ENCODE measurements at places on chromosomes 3 and 15.

DNA sequence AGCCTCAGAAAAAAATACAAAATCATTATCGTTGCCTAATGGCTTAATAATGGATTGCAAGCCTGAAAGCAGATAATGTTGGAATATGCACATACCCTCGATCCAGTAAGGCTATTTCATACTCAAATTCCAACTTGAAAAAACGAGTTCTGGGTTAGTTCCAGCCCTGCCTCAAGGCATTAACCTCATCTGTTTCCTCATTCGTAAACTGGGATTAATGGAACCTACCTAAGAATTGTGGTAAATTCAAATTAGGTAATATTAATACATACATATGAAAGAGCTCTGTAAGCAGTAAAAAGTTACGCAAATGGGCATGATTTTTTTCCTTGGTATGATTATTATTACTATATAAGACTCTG is 107.5 kb downstream of the SRGAP3 start:
- no peak for DNase-seq

DNA sequence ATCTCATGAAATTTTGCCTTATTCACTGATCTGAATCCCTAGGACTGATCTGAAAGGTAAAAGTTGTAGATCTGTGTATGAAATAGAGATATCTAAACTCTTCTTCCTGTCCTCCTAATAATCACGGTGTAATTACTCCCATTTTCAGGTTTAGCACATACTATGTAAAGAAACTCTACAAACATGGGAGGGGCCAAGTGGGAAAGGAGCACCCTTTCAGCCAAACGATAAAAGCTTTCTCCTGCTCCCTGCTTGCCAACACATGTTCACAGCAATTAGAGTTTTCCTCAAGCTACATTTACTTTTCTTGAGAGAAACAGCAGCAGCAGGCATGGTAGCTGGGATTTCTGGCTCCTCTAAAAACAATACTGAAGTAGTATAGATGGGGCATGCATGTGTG is 71.6 kb downstream of the CHAC1 start:
- no peak for DNase-seq

DNA sequence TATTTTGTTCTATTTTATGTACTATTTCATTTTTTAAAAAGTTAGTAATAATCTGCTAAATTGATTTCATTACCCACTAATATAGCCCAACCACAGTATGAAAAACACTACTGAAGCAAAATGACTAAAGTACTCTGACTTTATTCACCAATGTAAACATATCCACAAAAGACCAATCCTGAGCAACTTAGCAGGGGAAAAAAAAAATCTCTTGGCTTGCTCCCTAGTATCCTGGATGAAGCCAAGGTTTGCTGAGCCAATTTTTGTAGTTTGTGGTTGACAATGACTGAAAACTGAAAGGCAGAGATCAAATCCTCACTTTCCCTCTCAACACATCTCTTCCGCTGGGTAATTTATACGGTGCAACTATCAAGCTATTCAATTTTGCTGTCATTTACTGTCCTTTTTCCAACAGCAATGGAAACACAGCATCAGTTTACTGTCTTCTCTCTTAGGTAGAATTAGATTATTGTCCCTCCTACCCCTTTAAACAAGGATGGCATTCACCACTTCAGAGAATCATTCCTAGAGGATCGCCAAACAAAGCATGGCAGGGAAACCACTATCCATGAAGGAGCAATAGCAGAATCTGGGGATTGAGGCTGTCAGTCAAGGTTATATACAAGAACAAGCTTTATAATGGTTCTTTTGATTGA is 149.7 kb downstream of the THRB start:
- DNase-seq: no peak

- DNase-seq: no peak
Observed at GRCh38 chr3:30516238-30516637, 90.2 kb upstream of the TGFBR2 start.

DNA sequence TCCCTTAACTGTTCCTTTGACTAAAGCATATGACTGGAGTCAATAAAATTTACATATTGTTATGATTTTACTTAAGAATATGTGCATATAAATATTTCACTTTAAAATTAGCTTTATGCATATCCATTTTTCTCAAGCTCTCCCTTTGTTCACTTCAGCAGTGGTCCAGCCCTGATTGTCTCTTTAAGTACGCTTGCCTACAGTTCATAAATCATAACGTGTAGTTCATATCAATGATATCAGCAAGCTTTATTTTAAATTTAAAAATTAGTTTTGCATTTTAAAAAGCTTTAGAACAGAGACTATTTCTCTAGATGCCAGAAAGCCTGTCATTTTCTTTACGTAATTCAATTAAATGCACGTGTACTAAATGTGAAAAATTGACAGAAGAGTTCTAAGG is 721.9 kb downstream of the OTOL1 start:
- DNase-seq: no peak

- no peak for DNase-seq
Observed at GRCh38 chr3:57889807-57890206, 118.4 kb upstream of the FLNB start.

DNA sequence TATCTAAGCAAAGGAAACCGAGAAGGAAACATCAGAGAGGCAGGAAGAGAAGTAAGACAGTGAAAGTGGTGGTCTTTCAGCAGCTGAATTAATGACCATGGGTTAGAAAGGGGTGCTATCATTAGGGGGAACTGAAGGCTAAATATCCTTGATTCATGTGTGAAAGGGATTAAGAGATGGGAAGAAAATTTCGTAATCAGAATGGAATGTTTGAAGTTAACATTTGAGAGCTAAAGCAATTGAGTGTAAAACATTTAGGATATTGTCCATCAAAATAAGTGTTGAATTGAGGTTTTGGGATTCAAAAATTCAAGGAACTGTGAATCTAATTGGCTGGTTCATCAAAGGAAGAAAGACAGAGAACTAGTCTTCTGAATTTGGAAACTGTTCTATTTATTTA is 4.1 kb upstream of the ECT2 start:
- DNase-seq: no peak

DNA sequence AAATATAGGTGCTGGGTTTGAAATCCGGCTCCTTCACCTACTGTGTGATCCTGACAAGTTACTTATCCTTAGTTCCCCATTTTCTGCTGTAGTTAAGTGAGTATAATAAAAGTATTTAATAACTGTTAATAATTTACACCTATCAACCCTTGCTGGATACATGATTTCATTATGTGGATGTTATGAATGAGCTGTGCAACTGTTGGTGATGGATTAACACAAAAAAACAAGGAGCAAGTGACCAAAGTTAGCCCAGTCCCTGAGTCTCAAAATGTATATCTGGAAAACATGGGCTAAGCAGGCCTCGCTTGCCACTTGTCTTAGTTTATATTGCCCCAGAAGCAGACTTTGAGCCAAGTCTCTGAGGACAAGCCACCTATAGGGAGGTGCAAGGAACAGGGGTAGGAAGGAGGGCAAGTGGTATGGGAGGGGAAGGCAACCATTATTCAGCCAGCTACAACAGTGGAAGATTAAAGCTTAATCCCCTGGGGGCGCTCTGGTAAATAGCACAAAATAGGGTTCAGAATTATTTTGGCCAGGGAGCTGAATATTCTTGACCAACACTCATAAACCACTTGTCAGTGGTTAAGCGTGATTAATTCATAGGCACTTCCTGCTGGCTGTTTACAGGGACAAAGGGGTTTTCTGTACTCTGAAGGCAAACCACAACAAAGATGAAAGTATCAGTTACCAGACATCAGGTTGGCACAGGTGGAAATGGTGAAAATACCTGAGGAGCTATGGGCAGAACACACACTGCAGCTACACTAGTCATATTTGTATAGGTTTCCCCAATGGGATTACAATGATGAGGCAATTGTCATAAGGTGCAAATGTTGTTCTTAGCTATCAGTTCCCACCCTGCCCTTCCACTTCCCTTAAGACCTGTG is 76.2 kb downstream of the TRIM42 start:
- no peak for DNase-seq

- DNase-seq: no peak
Observed at GRCh38 chr3:136699271-136699828, 52.8 kb downstream of the STAG1 start.

GRCh38 chr3:126613479-126614188 is 41.3 kb downstream of the TXNRD3 start:
- no peak for DNase-seq

DNA sequence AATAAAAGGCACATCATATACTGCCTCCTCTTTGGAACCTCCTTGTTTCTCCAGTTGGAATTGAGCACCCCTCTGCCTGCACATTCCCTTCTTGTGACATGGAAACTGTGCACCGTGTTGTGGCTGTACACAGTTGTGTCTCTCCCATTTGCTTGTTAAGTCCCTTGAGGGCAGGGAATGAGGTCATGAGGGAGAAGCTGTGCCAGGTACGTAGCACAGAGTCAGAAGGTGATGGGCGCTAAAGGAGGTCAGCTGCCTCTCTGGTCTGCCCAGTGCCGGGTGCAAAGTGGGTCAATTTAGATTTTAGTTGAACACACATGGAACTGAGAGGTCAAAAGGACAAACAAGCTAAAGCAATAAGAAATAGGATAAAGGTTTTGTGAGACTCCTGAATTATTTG is 124.4 kb downstream of the FAM43A start:
- no peak for DNase-seq

- DNase-seq: no peak
Observed at GRCh38 chr3:128260275-128260674, 107.0 kb downstream of the EEFSEC start.

- no peak for DNase-seq
Observed at GRCh38 chr3:81974751-81975150, 213.3 kb upstream of the GBE1 start.

- no peak for DNase-seq
Observed at GRCh38 chr3:133935843-133936769, 40.4 kb upstream of the RAB6B start.

DNA sequence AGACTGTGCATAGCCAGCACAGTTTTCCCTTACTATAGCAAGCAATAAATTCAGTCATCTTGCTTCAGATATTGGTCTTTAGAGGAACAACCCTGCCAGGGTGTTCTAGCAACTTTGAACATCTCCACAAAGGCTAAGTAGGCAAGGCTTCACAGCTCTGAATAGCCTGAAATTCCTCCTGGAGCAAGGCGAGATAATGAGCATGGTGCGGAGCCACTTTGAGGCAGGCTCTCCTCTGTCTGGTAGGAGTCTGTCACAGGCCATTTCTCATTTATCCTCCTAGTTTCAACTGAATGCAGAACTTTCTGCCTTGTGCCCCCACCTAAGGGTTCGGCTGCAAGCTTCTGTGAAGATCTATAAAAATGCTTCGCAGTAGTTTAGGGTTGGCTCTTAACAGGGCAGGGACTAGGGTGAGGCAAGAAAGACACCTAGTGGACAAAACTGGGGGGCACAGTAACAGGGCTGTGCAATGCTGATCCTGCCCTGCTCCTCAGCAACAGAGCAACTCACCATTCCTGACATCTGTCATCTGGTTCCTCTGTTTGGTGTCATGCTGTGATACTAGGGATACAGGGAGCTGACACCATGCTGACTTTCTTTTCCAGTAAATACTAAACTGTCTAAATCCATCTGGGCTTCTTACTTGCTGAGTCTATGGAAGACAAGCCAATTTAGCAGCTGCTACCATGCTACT is 16.6 kb upstream of the EHHADH start:
- no peak for DNase-seq

DNA sequence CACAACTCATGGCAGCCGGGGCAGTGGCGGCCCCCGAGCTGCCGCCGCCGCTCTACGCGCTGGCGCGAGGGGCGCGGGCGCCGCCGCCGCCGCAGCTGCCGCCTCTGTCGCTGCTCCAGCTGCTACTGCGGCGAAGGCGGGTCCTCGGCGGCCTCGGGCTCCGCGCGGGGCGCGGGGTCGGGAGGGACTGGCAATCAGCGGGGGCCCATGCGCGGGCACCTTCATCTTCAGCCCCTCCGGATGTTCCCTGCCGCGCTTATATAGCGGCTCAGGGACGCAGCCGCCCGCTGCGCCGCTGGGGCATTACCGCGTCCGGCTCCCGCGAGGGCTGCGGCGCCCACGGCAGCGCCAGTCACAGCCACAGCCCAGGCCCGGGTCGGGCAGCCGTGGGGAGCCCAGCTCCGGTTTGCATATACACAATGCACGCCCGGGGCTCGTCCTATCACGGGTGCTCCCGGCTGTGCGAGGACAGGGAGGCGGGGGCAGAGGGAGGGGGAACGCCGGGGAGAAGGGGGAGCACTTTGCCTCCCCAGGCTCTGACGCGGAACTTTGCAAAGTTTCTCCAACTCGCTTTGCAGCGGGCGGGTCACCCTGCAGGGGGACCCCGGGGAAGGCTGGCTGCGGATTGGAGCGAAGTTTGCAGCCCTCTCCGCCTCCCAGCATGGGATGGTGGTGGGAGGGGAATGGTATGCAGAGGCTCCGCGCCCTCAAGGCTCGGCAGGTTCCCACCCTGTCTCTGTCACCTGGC is at the start of gene VGLL3:
TSS of gene VGLL3 (minus strand) at position 416 of the 748 bp plus-strand sequence. CDS start at position 10, 406 bp downstream.
- no peak for DNase-seq

GRCh38 chr3:73448761-73449301 is 175.9 kb downstream of the PDZRN3 start:
- DNase-seq: no peak

- DNase-seq: no peak
Observed at GRCh38 chr15:88219623-88220022, 36.9 kb downstream of the NTRK3 start.

- DNase-seq: no peak
Observed at GRCh38 chr3:145628211-145628610, 532.8 kb downstream of the PLOD2 start.

DNA sequence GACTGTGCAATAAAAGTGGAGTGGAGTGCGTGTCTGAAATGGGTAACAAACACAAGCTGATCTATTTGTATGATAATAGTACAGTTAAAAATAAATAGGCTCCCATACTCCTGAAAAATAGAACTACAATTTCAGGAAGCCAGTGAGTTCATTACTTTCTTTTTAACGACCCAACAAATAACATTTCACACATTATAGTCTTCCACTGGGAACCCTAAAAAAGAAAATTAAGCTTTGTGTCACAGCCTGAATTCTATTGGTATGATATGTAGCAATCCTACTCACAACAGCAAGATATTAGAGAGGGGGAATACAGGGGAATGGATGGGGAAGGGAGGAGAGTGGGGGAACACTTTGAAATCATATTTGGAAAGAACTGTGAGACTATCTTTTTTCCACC is 156.9 kb upstream of the CNTN3 start:
- no peak for DNase-seq

- DNase-seq: no peak
Observed at GRCh38 chr3:104892044-104892443, 474.7 kb upstream of the ALCAM start.

DNA sequence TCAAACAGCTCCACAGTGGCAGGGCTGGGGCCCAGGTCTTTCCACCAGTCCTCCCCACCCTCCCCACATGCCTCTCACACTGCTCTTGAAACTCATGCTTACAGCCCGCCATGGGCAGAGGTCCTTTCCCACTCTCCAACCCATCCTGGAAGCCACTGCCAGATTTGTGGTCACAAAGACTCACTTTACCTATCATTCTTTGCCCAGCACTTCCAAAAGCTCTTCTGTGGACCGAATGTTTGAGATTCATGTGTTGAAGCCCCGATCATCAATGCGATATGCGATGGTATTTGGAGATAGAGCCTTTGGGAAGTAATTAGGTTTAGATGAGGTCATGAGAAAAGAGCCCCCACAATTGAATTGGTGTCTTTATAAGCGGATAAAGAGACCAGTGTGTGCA is 247.8 kb downstream of the VPS13C start:
- no peak for DNase-seq

- DNase-seq: no peak
Observed at GRCh38 chr3:159662549-159662948, 326.1 kb upstream of the IL12A start.

- DNase-seq: no peak
Observed at GRCh38 chr3:186476044-186476468, 68.1 kb downstream of the CRYGS start.
